ENCODE measurements at places on chromosomes 12 and 14.

DNA sequence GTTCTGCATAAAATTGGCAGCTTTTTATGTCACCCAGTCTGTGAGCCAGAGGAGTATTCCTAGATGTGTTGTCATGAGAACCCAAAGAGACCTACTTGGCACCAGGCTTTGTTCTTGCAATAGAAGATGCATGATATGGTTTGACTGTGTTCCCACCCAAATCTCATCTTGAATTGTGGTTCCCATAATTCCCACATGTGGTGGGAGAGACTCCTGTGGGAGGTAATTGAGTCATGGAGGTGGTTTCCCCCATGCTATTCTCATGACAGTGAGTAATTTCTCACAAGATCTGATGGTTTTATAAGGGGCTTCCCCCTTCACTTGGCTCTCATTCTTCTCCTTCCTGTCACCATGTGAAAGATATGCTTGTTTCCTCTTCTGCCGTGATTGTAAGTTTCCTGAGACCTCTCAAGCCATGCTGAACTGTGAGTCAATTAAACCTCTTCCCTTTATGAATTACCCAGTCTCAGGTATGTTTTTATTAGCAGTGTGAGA, 572.0 kb upstream of the ATP2B1 start:
- no peak for DNase-seq

- DNase-seq: peak; percentile 66
Observed at GRCh38 chr14:69625299-69626131, 14.1 kb downstream of the SUSD6 start.

GRCh38 chr12:65430571-65431306, 152.3 kb downstream of the MSRB3 start:
- no peak for DNase-seq

DNA sequence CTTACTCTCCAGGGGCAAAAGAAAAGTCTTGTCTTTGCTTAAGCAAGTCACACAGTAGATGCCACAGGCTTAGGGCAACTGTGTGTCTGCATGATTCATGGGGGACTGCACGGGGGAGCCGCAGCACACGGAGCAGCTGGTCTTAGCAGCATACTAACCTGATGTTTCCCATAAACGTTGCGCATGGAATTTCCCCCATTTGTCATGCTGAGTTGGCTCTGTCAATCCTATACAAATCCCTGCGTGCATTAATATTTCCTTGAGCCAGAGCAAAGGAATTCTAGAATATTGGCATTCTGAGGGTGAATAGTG, 71.2 kb downstream of the SAMD4A start:
- DNase-seq: no peak

- DNase-seq: no peak
Observed at GRCh38 chr14:88604212-88604611, 41.4 kb downstream of the ZC3H14 start.

- DNase-seq: no peak
Observed at GRCh38 chr14:39773387-39774126, 341.3 kb upstream of the FBXO33 start.

DNA sequence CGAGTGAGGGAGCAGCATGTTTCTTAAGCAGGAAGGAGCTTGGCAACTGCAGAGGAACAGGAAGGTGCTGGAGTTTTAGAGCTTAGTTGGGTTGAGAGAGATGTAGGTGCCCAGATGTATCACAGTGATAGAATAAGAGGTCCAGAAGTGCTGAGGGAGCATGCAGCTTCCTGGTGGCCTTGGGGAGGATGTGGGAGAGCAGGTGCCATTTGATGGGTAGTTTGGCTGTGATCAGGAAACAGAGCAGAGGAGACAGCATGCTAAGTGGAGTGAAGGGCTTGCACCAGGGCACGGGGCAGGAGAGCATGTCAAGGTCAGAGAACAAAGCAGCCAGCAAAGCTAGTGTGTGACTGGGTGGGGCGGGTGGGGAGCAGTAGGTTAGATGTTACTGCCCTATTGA, 74.8 kb downstream of the PAPOLA start:
- no peak for DNase-seq

DNA sequence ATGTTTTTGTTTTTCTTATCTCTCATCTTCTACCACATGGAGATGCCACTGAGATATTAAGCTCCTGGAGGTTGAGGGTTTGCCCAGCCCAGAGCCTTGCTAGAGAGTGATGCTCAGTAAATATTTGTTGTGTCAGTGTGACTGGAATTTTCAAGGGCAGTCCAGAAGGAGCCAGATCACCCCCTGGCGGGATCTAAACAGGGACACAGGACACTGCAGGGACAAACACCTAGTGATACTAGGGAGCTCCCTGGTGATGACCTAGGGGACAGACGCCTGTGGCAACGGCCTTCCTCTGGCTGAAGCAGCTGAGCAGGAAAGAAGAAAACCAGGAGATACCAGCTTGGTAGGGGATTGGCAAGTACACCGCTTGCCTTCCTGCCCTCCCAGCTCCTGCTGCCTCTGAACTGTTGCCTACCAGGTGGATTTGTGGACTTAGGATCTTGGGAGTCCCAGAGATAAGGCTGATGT, 714.4 kb upstream of the TBX3 start:
- DNase-seq: no peak

DNA sequence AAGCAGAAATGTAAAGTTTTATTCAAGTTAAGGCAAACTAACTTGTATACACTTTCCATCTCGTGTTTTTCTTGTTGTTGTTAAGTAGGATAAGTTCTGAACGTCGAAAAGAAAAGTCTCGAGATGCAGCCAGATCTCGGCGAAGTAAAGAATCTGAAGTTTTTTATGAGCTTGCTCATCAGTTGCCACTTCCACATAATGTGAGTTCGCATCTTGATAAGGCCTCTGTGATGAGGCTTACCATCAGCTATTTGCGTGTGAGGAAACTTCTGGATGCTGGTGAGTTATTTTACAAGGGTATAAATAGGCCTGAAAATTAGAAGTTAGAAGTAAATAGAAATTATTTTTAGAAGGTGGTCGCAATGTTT, 25.0 kb downstream of the HIF1A start:
- DNase-seq: no peak

- no peak for DNase-seq
Observed at GRCh38 chr14:72847721-72848120, 46.2 kb downstream of the DPF3 start.

DNA sequence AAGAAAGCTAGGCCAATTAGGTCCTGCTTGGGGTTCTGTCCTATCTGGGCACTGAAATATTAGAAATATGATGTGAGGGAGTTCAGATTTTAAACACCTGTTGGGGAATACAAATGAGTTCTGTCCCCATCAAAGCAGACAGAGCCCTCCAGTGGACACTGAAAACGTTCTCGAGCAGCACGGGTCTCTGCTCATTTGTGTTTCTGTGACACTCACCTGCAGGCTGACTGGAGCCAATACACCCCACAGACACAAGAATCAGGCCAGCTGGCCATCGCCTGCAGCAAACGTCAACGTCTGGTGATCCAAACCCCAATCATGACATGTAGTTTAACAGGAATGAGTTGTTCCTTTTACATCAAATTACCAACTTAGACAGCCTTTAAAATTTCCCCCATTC, 493.4 kb upstream of the TMEM132C start:
- no peak for DNase-seq

- DNase-seq: no peak
Observed at GRCh38 chr12:122054842-122055520, 23.6 kb upstream of the MLXIP start.

GRCh38 chr14:62943202-62943601, 102.1 kb downstream of the KCNH5 start:
- no peak for DNase-seq

DNA sequence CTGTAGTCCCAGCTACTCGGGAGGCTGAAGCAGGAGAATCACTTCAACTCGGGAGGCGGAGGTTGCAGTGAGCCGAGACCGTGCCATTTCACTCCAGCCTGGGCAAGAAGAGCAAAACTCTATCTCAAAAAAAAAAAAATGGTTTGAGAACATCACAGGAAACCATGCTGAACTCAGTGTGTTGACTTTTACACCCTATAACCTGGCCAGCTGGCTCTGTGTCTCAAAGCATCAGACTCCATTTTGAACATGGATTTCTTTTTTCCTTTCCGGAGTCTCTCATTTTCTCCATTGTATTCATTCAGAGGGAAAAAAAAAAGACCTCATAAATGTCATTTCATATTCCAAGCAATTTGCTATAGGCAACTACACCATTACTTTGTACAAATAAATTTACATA, 63.2 kb upstream of the FOXN3 start:
- no peak for DNase-seq

DNA sequence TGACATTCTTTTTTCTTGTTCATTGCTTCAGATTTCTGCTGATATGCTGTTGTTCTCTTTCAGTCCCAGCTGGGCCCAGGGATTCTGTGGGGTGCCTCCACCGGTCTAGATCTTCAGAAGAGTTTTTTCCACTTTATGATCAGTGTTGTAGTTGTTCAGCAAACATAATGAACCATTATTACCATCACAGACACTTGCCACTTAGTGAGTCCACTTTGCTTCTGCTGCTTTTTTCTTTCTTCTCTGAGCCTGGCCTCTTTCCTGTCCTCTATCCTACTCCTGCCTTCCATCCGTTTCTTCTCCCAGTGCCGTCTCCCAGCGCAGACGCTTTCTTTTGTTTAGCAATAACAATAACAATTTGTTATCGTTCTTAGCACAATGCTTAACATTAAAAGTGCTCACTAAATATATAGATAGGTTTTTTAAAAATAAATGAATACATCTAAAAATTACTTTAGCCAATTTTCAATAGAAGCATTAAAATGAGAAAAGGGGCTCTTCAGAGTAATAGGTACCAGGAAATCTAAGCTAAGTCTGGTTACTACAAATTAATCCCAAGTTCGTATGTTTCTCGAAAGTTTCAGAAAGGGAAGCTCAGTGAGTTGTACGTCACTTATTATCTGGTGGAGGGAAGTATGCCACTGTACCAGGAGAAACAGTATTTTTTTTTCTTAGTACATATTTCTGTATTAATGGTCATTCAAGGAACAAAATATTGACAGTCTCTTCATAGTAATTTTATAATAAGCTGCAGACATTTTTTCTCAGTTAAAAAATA, 98.2 kb downstream of the SRGAP1 start:
- DNase-seq: no peak

DNA sequence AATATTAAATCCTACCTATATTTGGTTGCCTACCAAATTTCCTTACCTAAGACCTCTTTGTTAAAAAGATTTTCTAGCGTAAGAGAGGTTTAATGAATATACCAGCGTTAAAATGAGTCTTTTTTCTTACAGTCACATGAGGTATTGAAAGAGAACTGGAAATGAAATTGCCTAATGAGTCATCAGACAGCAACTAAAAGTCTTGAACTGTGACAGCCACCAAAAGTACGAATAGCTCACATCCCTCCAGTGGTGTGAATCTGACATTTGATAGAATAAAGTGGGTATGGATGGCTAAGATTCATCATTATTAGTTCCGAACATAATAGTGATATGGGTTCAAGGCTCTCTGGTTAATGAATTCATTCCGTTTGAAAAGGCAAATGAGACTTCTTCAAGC, 1297.3 kb downstream of the AACS start:
- DNase-seq: no peak

DNA sequence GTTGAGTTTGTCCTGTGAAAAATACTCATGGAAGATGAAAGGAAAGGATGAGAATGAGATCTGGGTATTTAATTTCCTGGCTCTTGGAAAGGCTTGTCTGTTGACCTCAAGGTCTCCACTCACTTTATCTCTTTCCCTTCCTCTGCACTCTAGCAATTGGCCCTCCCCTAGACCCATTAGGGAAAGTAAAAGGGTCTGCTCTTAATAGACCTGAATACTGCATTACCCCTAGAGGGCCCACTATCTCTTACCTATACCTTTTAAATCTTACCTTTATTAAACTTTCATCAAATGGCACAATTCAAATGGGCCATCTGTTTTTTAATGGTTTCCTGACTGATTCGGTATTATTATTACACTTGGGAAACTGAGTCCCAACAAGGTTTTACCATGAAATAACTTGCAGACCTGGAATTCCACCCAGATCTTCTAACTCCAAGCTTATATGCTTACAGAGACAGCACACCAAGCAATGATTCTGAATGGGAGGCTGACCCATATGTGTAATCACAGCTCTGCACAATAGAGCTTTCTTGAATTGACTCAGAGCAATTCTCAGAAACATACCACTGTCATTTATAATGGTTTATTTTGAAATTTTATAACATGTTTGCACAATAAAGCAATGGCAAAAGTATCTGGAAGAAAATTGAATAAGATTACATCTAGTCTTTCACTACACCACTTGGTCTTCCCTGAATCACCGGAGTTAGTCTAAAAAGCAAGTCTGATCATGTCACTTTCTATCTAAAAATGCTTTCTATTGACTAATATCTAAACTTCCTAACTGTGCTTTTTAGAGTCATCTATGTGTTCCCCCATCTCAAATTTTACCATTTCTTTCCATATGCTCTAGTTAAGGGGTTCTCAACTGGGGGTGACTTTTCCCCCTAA, 618.5 kb downstream of the NRXN3 start:
- no peak for DNase-seq

DNA sequence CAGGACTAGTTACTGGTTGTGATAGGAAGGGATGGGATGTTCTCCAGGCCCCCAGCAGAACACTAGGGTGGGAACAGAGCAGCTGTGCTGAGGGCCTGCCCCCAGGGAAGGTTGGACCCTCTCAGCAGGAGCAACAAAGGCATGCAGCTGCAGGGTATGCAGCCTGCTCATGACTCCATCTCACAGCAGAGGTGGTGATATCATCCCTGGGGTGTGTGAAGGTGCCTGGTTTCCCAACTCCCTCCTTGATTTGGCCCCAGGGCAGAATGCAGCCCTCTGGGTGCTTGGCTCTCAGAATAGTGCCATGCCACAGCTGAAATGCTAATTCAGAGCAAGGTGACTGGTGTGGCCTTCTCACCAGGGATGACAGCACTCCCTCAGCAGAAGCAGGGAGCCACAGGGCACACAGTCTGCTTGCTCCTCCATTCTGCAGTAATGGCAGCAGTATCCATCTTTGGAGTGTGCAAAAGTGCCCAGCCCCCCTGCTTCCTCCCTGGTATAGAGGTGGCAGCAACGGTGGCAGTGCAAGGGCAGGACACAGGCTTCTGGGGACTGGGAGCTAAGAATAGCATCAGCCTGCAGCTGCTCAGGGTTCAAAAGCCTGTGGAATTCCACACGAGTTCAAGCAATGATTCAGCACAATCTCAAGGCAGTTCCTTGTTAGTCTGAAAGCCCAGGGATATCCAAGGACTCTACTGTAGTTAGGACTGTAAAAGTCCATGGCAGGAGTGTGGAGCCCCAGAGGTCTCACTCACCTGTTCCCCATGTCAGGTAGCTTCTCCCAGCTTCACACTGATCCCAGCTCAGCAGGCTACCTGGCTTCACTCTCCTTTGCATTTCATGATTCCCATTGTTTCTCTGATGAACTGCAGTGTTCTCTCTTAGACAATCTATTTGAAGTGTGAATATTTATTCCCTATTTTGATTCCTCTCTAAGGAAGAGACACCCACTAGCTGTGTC, 298.1 kb upstream of the FOXG1 start:
- DNase-seq: no peak

- DNase-seq: no peak
Observed at GRCh38 chr12:131094831-131095805, 141.4 kb downstream of the ADGRD1 start.
